K562 (cell line): ENCODE measurements at places on chromosomes 1 and 21. TPM values are rescaled to one million over a fixed set of nuclear protein-coding genes. Genes with fewer than 3 reads are reported as not detected.

MMEL1 gene
- total RNA-seq: not detected in 2 replicates

L1TD1 gene
- total RNA-seq: 0.09 and 0.31 TPM in 2 replicates

CLCA1 gene
- total RNA-seq: 0.04 and 0.22 TPM in 2 replicates

VWA5B1 gene
- total RNA-seq: not detected in 2 replicates

CSMD2 gene
- not detected in 2 replicates for total RNA-seq

CYP4Z1 gene
- total RNA-seq: not detected in 2 replicates

PDE4B gene
- 0.07 and 0.09 TPM in 2 replicates for total RNA-seq

ANXA9 gene
- total RNA-seq: 0.55 and 0.96 TPM in 2 replicates

CFAP74 gene
- total RNA-seq: not detected in 2 replicates

CXADR gene
- total RNA-seq: 0.04 and 0.22 TPM in 2 replicates

ROR1 gene
- 0.02 and 0.07 TPM in 2 replicates for total RNA-seq

CASQ1 gene
- not detected in 2 replicates for total RNA-seq

TTC34 gene
- total RNA-seq: 0.31 and 0.38 TPM in 2 replicates

CD5L gene
- total RNA-seq: not detected in 2 replicates

PROX1 gene
- 0.09 and 0.22 TPM in 2 replicates for total RNA-seq

DSCAM gene
- total RNA-seq: 0.02 TPM in 1 of 2 replicates, not detected in the other

KLHDC8A gene
- total RNA-seq: 0.04 and 0.16 TPM in 2 replicates

GRCh38 chr1:181112071-181112929, 23.8 kb downstream of the IER5 start:
- DNase-seq: peak; percentile 88

GRCh38 chr21:33042812-33043211, 17.1 kb downstream of the OLIG2 start:
- DNase-seq: no peak

- no peak for DNase-seq
These were observed 37.5 kb downstream of the AGO3 start for GRCh38 chr1:35968396-35968795.

DNA sequence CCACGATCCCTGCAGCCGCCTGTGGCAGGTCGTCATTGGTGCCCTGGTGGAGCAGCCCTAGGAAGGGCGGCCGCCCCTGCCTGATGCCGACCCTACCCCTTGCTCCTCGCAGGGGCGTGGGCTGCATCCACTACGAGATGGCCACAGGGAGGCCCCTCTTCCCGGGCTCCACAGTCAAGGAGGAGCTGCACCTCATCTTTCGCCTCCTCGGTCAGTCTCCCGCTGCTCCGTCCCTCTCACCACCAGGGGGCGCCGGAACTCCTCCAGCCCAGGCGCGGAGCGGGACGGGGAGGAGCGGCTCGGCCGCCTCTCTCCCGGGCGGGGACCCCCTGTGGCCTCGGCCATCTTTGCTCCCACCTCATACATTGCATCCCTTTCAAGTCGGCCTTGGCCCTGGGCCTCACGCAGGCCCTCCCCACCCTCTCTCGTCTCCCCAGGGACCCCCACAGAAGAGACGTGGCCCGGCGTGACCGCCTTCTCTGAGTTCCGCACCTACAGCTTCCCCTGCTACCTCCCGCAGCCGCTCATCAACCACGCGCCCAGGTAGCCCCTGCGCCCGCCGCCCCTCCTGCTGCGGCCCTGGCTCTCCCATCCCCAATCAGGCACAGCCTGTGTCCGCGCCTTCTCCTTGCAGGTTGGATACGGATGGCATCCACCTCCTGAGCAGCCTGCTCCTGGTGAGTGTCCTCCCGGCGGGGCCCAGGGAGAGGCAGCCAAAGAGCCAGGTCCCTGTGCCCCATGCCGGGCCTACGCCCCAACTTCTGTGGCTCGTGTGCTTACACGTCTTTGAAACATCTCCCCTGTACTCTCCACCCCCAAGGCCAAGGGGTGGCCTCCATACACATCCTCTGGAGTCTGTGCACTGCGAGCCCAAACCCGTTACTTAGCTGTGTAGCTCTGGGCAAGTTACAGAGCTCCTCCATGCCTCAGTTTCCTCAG, 24.7 kb downstream of the CDK18 start:
- DNase-seq: peak; percentile 87

DNA sequence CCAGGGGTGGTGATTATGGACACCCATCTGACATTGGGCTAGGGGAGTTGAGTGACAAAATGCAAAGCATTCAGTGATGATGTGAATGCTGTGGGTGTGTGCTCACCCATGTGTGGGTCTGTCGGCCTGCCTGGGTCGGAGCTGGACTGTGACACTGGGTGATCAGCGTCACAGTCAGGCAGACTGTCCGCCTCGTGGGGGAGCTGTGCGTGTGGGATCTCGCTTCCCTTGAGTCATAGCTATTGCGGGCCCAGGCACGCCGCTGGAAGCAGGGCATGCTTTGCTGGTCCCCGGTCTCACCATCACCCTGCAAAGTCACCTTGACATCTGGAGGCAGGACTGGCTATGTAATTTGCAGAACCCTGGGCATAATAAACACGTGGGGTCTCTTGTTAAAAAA, 156.9 kb upstream of the IGSF21 start:
- no peak for DNase-seq

GRCh38 chr1:47755101-47755990, 241.8 kb downstream of the TRABD2B start:
- DNase-seq: peak; percentile 79

DNA sequence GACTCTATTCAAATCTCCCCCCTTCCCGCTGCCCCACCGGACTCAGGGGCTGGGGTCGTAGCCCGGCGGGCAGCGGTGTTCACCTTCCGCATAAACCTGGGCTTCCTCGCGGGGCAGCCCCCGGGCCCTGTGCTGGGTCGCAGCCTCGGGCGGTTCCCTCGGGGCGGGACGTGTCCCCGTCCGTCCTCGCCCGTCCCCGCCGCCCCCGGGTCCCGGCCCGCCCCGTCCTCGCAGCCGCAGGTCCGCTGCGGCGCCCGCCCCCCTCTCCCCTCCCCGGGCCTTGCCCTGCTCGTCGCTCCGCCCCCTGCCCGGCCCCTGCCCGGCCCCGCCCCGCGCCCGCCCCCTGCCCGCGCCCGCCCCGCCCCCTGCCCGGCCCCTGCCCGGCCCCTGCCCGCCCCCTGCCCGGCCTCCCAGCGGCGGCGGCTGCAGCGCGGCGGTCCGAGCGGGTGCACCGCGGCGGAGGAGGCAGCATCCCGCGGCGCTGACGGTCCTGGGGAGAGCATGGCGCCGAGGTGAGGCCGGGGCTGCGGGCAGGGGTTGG, at the start of gene COL18A1:
Gene COL18A1 (plus strand): TSS at position 436 of the 541 bp plus-strand sequence. CDS start 66 bp downstream, at position 502.
- peak; percentile 94 for DNase-seq

DNA sequence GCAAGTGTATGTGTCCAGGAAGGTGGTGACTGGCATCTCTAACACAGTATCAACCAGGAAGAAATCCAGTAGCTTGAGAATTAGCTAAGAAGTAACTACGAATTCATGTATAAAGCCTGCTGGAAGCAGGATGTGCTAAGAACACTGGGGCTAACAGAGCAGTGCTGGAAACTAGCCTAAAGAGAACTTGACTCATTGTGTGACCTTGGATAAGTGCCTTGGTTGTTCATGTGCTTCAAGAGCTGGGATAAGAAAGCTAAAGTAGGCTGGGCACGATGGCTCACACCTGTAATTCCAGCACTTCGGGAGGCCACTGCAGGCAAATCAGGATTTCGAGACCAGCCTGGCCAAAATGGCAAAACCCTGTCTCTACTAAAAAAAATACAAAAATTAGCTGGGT, 186.9 kb downstream of the RRAGC start:
- DNase-seq: no peak

DNA sequence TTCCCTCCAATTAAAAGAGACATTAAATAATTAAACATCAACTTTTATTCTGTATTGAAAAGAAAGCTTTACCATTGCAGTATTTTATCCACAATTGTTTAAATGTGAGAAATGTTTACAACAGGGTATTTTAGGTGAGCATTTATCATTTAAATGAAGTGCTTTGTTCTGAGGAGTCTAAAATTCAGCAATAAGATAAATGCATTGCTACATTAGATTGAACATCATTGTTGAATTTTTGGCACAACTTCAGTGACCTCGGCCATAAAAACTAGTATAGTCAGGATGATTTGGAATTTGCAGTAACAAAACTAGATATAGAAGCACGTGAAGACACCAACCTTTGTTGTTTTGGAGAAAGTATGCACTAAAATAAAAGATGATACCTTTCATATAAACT, 692.9 kb downstream of the USP25 start:
- no peak for DNase-seq

DNA sequence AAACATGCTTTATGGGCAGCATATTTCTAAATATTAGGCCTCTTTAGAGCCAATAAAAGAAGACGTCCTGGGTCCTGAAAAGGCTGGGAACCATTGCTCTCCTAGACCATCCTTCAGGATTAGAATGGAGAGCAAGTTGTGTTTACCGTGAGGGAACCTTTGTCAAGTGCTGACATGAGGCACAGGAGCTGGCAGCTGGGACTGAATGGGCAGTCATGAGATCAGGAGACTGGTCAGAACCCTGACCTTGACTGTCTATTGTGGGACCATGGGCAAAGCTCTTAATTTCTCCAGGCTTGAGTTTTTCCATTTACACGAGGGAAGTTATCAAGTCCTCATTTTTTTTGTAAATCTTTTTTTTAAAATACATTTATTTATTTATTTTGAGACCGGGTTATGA, 5.2 kb downstream of the PFKFB2 start:
- no peak for DNase-seq

DNA sequence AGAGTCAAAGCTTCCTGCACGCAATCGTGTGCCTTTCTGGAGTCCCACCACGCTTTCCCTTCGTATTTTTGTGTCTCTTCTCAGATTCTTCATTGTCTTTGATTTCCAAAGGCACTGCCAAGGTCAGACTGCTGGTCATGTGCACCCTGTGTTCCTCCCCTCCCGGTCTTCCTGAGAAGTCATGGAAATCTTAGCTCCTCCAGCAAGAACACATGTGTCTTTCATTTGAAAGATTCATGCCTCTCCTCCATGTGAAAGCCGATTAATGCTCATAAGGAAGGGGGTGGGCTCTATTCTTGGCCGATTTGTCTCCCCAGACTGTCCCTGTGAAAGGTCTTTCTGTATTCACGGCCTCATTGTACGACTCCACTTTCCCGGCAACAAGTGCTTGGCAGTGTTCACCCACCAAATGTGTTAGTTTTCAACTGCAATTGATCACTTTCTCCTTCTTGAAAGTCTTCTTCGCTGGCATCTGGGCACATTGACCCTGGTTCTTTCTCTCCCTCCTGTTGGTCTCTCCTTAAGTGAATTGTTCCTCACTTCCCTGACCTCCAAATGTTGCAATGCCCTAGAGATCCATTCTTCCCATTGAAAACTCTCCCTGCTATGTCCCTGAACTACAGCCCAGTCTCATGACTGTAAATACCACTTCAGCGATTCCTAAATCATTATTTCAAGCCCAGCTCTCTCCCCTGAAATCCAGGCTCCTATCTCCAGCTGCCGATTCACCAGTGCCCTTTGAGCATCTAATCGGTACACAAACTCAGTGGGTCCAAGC, 25.4 kb downstream of the MX2 start:
- no peak for DNase-seq

DNA sequence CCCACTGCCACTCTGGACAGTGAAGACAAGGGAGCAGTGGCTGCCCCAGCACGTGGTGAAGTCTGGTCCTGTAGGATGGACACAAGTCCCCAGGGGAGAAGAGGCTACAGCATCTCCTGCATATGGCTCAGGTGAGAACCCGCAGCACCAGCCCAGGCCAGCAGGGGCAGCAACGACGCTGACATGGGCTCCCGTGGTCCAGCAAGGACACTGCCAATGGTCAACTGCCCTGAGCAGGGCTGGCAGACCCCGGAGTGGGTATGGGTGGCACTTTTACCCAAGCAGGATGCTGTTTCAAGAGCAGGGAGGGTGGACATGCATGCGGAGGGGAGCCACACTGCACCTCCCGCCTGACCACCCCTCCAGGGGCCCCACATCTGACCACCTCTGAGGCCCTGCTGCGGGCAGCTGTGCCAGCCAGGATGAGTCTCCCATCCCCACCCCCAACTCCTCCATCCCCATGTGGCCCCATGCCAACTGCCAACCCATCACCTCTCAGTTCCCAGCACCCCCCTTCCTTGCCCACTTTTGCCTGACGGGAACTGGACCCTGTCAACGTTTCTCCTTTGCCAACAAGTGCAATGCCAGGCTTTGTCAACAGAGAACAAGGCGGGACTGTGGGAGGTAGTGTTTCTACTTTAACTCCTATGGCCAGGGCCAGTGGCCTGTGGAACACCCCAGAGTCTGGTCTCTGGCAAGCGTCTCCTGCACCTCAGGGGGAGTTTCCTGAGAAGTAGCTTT, 8.6 kb downstream of the MORN1 start:
- DNase-seq: peak; percentile 73

GRCh38 chr21:34201001-34201400, 127.6 kb downstream of the MRPS6 start:
- DNase-seq: no peak

DNA sequence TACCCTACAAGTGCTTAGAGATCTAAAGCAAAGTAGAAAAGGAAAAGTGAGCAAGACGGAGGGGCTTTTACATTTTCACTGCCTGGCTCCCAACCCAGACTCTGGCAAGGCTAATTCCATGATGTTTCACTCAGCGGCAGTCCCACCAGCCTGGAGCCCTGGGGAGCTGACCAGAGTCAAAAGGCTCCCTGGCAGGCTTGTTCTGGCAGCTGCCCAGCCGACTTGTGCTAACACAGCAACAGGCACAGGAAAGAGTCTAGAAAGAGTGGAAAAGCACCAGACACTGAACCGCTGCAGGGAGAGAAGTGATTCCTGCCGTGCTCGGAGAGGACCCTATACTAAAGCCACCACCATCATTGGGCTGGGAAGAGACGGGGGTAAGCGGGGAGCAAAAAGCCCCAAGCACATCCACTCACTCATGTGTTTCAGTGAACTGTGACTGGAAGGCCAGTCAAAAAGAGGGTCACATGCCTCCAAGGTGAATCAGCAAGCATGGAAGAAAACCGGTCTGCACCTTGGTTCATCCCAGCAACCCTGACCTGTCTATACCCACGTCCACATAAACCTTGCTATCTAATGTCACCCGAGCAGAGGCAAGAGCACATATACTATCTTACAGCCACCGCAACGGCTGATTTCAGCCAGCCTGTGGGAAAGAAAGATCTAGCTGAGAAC, 8.0 kb downstream of the SMIM12 start:
- DNase-seq: no peak

GRCh38 chr1:109214695-109215623, 1.2 kb downstream of the SARS1 start:
- peak; percentile 47 for DNase-seq

DNA sequence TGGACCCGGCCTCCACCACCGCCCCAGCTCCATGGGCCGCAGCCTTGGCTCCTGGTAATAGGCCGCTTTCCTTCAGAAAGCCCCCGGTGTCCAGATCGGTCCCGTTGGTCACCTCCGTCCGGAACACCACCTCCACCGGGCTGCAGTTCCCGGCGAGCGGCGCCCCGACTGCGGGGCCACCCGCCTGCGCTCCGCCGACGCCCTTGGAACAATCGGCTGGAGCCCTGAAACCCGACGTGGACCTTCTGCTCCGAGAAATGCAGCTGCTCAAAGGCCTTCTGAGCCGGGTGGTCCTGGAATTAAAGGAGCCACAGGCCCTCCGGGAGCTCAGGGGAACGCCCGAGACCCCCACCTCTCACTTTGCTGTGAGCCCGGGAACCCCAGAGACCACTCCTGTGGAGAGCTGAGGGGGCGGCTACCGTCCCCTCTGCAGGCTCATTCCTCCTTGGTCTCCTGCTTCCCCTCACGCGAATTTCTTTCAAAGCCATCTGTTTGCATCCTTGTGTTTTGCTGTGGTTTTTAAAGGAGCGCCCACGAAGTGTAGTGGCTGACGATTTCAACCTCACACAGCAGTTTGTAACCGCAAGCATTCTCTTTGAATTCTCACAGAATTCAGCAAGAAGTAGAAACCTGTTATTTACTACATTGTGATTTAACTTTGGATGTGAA, 6.0 kb downstream of the FCRLB start:
- no peak for DNase-seq

GRCh38 chr1:157195521-157196244, 57.5 kb upstream of the ETV3 start:
- no peak for DNase-seq

- no peak for DNase-seq
These were observed 1046.2 kb downstream of the NCAM2 start for GRCh38 chr21:22044431-22044830.
